ENCODE measurements at places on chromosomes 5 and 9. TPM values are rescaled to one million over a fixed set of nuclear protein-coding genes. Genes with fewer than 3 reads are reported as not detected.

Gene FANCC
- total RNA-seq, result 4.8 TPM

Gene PCDHA4
- 0.05 TPM for total RNA-seq

DNA sequence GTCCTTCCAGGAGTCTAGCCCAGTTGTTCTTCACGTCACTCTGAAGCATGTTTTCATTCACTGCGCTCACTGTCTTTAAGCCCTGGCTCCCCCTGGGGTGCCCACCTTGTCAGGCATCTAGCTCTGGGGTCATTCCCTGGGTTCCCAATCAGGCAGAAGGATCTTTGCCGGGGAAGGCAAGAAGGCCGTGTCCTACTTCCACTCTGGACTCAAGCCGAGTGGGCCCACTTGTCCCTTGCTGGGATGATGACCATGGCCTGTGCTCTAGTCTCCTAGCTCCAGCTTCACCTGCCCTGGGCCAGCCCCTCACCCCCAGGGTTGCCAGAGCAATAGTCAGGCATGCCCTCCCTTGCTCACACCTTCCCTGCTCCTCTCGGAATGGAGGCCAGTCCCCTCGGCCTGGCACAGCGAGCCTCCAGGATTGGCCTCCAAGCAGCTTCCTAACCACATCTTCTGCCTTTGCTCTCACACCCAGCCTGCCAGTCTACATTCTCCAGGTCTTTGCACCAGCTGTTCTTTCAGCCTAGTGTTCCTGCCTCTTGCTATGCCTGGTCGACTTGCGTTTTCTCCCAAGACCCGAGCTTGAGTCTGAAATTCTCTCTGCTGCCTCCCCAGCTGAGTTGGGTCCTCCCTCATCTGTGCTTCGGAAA lies 32.2 kb upstream of the PSD2 start:
- peaks cover 24% of the 10 kb centered on the region for H3K27me3 ChIP-seq
- H3K36me3 ChIP-seq, result no peaks in the 10 kb centered on the region
- no peak for DNase-seq
- H3K27ac ChIP-seq, result no peak overlapping the region
- H3K4me1 ChIP-seq, result no peaks in the 10 kb centered on the region

Gene IFNA21
- not detected for total RNA-seq

GRCh38 chr5:38994324-38994927 lies 79.8 kb downstream of the RICTOR start:
- H3K36me3 ChIP-seq, result peaks cover 12% of the 10 kb centered on the region
- no peak overlapping the region for H3K4me3 ChIP-seq
- no peak overlapping the region for H3K27ac ChIP-seq
- no peaks in the 10 kb centered on the region for H3K27me3 ChIP-seq
- no peaks in the 10 kb centered on the region for H3K4me1 ChIP-seq

DNA sequence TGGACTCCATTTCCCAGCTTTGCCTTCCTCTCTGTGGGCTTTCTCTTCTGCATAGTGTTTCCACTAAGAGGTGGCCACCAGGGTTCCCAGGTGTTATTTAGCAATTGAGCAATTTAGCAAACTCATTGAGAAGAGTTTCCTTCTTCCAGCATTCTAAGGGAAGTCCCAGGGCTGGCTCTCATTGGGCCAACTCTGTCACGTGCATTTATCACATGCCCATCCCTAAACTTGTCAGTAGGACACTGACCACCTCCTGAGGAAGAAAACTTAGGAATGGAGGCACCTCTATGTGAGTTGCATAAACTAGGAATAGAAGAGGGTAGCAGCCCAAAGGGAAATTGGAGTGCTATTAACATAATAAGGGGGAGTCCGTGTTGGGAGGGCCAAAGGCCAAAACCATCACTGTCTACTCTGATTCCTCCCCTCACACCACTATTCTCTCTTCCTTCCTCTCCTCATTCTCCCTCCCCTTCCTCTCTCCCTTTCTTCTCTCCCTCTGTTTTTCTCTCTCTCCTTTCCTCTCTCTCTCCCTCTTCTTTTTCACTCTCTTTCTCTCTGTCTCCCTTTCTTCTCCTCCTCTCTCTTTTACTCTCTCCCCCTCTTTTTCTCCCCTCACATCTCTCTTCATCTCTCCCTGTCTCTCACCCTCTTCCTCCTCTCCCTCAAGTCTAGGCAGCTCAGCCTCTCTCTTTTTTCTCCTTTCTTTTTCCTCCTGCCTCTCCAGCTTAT lies 213.4 kb downstream of the PALM2AKAP2 start:
- H3K27me3 ChIP-seq, result no peaks in the 10 kb centered on the region
- no peaks in the 10 kb centered on the region for H3K4me1 ChIP-seq
- H3K36me3 ChIP-seq, result no peaks in the 10 kb centered on the region

Gene SURF4
- 87.3 TPM for total RNA-seq

DNA sequence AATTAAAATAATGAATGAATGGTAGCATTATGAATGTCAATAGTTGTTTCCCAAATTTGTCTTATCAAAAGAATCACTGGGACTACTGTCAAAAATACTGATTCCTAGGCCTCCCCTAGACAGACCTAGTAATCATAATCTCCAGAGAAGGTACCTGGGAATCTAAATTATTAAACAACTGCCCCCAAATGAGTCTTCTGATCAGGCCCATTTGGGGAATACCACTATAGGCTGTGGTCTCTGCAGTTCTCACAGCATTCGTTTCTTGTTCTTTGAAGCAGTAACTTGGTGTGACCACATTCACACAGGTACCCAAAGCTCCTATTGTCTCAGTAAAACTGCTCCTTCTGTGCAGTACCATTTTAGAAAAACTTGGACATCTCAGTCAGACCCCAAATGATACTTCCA lies 230.9 kb downstream of the PIK3R1 start:
- no peak overlapping the region for H3K4me3 ChIP-seq
- H3K27me3 ChIP-seq, result no peaks in the 10 kb centered on the region
- H3K27ac ChIP-seq, result no peak overlapping the region
- H3K4me1 ChIP-seq, result peaks cover 21% of the 10 kb centered on the region

Gene FBP2
- total RNA-seq, result 0.38 TPM

DNA sequence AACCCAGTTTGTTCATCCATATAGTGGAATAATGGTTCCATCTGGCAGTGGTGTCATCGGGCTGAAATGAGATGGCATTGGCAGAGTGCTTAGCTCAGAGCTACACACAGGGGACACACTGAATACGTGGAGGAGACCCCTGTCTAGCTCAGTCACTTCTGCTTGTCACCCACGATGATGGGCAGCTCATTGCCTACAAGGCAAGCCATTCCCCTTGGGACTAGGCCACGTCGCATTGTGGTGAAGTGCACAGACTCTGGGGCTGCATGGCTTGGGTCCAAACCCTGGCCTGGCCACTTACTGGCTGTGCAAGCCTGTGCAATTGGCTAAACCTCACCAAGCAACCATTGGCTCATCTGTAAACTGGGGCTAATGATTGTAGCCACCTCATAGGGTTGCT lies 3.2 kb upstream of the FBP1 start:
- H3K4me1 ChIP-seq, result no peaks in the 10 kb centered on the region
- no peak overlapping the region for H3K4me3 ChIP-seq
- DNase-seq, result no peak
- no peak overlapping the region for H3K27ac ChIP-seq
- peaks cover 45% of the 10 kb centered on the region for H3K27me3 ChIP-seq

GRCh38 chr9:78301466-78301865 lies 4.5 kb downstream of the PSAT1 start:
- peaks cover 5% of the 10 kb centered on the region for H3K4me1 ChIP-seq
- no peak for DNase-seq
- H3K27me3 ChIP-seq, result peaks cover 17% of the 10 kb centered on the region
- no peak overlapping the region for H3K4me3 ChIP-seq

GRCh38 chr9:20873240-20873865 lies 158.1 kb downstream of the HACD4 start:
- H3K27ac ChIP-seq, result no peak overlapping the region
- H3K27me3 ChIP-seq, result no peaks in the 10 kb centered on the region
- no peak overlapping the region for H3K4me3 ChIP-seq
- DNase-seq, result no peak
- no peaks in the 10 kb centered on the region for H3K36me3 ChIP-seq

Gene EQTN
- 0.05 TPM for total RNA-seq

Gene RECK
- 3.3 TPM for total RNA-seq

Gene DNAJC18
- total RNA-seq, result 4.3 TPM

DNA sequence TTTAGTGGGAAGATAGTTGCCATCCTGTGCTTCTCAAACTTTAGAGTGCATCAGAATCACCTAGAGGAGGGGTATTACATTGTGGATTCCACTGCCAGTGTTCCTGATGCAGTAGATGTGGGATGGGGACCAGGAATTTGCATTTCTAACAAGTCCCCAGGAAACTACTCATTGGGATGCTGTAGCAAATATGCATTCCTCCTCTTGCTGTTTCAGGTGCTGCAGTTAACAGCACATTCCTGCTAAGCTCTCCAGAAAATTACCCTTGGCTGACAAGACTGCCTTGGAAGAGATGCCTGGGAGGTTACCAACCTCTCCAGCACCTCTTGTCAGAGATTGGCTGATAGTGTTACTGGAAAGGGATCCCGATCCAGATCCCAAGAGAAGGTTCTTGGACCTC lies 270.5 kb downstream of the OSTF1 start:
- no peaks in the 10 kb centered on the region for H3K4me1 ChIP-seq
- H3K27me3 ChIP-seq, result no peaks in the 10 kb centered on the region
- no peaks in the 10 kb centered on the region for H3K36me3 ChIP-seq
- no peak overlapping the region for H3K27ac ChIP-seq
- no peak for DNase-seq
- H3K4me3 ChIP-seq, result no peak overlapping the region

DNA sequence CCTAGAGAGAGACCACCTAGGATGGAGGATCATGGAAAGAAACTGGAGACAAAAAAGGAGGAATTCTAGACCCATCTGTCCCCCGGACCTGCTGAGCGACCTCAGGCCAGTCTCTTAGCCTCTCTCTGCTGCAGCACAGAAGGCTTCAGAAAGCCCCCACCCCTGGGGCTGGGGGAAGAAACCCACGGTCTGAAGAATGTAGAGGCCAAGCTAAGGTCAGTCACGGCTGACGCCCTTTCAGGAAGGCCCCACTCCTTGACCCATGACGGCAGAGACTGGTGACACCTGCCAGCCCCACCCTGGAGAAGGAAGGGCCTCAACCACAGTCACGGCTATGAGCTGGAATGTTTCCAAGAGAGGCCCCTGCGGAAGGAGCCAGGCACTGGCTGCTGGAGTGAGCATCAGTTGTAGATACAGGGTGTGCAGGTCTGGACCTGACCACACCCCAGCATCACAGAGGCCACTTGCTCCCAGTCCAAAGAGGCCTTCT lies 120.5 kb upstream of the BOD1 start:
- H3K27me3 ChIP-seq, result no peaks in the 10 kb centered on the region
- no peak overlapping the region for H3K27ac ChIP-seq
- no peaks in the 10 kb centered on the region for H3K4me1 ChIP-seq
- H3K36me3 ChIP-seq, result no peaks in the 10 kb centered on the region

DNA sequence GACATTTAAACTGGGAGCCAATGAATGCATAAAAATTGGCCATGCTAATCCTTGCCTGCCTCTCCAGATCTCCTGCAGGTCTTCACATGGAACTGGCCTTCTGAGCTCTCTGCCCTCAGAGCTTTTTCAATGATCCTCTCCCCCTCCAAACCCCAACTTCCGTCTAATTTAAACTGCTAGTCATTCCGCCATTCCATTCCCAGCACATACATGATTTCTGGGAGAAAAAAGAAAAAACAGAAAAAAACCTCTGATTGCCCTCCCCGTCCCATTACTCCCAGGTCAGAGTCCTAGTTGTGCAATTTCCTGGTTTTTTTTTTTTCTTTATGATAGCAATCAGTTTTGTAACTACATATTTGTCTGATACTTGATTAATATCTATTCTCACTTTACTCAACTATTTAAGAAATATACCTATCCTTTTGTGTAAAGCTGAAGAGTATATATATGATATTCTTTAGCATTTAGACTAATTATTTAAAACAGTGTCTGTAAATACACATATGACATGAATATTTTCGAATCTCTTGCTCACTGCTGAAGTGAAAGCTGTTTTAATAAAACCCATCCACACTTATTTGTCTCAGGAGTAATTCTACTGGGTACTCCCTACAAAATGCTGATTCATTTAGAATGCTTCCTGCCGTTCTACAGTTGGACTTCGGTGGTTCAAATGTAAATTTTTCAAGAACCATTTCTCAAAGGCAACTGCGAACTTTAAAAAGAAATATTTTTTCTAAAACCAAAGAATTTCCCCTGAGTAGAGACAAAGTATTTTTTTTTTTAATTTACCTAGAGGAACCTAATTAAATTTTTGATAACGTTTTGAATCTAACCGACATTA lies 1.6 kb downstream of the HINT1 start:
- H3K27ac ChIP-seq, result no peak overlapping the region
- DNase-seq, result no peak
- H3K27me3 ChIP-seq, result no peaks in the 10 kb centered on the region
- peaks cover 30% of the 10 kb centered on the region for H3K36me3 ChIP-seq
- peak overlapping the region; percentile 95 for H3K4me3 ChIP-seq

Gene C5orf46
- total RNA-seq, result 0.14 TPM

DNA sequence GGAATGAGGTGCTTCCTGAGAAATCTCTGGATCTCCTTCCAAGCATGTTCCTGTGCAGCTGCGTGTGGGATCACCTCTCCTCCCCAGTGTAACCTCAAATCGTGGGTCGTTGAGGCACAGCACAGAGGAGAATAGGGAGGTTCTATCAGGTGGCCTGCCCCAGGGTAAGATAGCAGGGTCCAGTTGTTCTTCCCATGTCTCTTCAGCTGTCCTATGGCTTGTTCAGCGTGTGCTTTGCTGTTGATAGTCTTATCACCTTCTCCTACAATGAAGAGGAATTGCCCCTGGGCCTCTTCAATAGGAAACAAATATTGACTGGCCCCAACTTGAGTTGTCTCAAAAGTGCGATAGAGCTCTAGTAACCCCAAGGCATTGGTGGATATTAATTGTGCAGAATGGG lies 22.4 kb downstream of the BAAT start:
- DNase-seq, result no peak
- no peaks in the 10 kb centered on the region for H3K27me3 ChIP-seq
- no peaks in the 10 kb centered on the region for H3K36me3 ChIP-seq
- H3K4me1 ChIP-seq, result no peaks in the 10 kb centered on the region
- H3K4me3 ChIP-seq, result no peak overlapping the region

Gene HSPB3
- 0.94 TPM for total RNA-seq

- H3K27me3 ChIP-seq, result no peaks in the 10 kb centered on the region
- DNase-seq, result no peak
- no peak within 1 kb of the TSS for H3K27ac ChIP-seq
- no peaks in the 10 kb centered on the region for H3K36me3 ChIP-seq
- no peaks in the 10 kb centered on the region for H3K4me1 ChIP-seq
These were observed at the start of gene CDH18 for GRCh38 chr5:19987612-19988361. TSS of gene CDH18 (minus strand) at chr5:19988200. CDS start at chr5:19838986, 149,214 bp downstream.

GRCh38 chr9:99039505-99040182 lies 65.3 kb upstream of the TGFBR1 start:
- H3K4me3 ChIP-seq, result no peak overlapping the region
- no peaks in the 10 kb centered on the region for H3K27me3 ChIP-seq
- H3K4me1 ChIP-seq, result peaks cover 15% of the 10 kb centered on the region
- peak overlapping the region; percentile 11 for H3K27ac ChIP-seq
- DNase-seq, result no peak
- H3K36me3 ChIP-seq, result no peaks in the 10 kb centered on the region

Gene NR4A3
- 2.4 TPM for total RNA-seq

Gene MORN5
- not detected for total RNA-seq

GRCh38 chr9:128275198-128276007 lies at the start of gene GOLGA2:
TSS of gene GOLGA2 (minus strand) at chr9:128276007. CDS start at chr9:128275976, 31 bp downstream.
- no peak for DNase-seq
- H3K4me3 ChIP-seq, result peak within 1 kb of the TSS; percentile 91
- H3K27ac ChIP-seq, result peak within 1 kb of the TSS; percentile 85
- H3K27me3 ChIP-seq, result no peaks in the 10 kb centered on the region

Gene FAM221B
- total RNA-seq, result under 0.01 TPM

- H3K27ac ChIP-seq, result no peak overlapping the region
- H3K27me3 ChIP-seq, result peaks cover 53% of the 10 kb centered on the region
- no peak for DNase-seq
These were observed 3.9 kb downstream of the RASGRF2 start for GRCh38 chr5:80963966-80964481.

Gene STK32A
- 0.14 TPM for total RNA-seq
